ENCODE measurements at places on chromosomes 3 and 15. TPM values are rescaled to one million over a fixed set of nuclear protein-coding genes. Genes with fewer than 3 reads are reported as not detected.

The SNRPN gene
- total RNA-seq: 50.3 TPM

- no peak for DNase-seq
Observed at GRCh38 chr3:155442072-155442471, 148.6 kb upstream of the STRIT1 start.

- no peak for DNase-seq
Observed at GRCh38 chr15:58597943-58598828, 151.3 kb downstream of the ADAM10 start.

DNA sequence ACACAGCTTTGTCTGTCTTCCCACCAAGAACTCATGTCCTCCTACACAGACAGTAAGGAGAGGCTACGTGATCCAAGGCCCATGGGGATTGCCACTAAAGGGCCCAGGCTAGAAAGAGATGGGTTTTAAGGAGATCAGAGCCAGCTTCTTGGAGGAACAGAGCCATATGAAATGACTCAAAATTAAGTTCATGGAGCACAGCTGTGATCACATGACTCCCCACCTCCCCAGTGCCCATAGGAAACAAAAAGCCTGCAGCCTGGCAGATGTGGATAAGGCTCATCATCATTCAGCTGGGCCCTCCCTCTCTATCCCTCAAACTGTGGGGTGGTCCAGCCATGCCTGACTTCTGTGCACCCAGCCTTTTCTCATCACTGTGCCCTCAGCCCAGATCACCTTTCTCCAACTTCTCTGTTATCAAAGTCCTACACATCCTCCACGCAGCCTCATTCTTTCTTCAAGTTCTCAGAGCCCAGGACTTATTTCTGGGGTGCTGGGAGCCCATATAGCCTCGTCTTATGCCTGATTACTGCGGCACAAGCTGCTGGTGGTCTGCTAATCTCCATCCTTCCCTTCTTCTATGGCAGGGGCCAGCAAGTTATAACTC lies 137.6 kb downstream of the SMAD6 start:
- no peak for DNase-seq

- no peak for DNase-seq
Observed at GRCh38 chr3:129399895-129400357, 28.5 kb downstream of the EFCAB12 start.

GRCh38 chr3:127388427-127388826 lies 100.6 kb upstream of the PRR20G start:
- no peak for DNase-seq

- DNase-seq: no peak
Observed at GRCh38 chr3:111919370-111920065, 59.3 kb upstream of the ABHD10 start.

DNA sequence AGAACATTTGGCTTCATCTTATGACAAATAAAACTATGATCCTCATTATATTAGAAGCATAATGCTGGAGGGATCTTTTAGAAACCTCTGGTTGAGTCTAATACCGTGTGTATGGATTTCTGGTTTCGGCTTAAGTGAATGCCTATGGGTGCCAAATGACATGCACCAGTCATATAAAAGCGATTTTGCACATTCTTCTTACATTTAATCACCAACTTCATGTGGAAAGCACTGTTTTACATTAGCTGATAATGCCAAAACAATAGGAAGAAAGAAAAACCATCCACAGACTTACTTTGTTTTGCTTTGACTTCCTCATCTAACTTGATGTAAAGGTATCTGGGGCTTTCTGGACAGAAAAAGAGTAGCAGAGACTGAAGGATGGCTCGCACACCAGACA lies 20.9 kb downstream of the SLC2A2 start:
- DNase-seq: no peak

The SENP5 gene
- 42.4 TPM for total RNA-seq

- DNase-seq: no peak
Observed at GRCh38 chr15:58724466-58724865, 25.0 kb downstream of the ADAM10 start.

GRCh38 chr15:75673426-75674235 lies 25.9 kb downstream of the SNX33 start:
- peak; percentile 65 for DNase-seq

The WNT7A gene
- total RNA-seq: not detected

DNA sequence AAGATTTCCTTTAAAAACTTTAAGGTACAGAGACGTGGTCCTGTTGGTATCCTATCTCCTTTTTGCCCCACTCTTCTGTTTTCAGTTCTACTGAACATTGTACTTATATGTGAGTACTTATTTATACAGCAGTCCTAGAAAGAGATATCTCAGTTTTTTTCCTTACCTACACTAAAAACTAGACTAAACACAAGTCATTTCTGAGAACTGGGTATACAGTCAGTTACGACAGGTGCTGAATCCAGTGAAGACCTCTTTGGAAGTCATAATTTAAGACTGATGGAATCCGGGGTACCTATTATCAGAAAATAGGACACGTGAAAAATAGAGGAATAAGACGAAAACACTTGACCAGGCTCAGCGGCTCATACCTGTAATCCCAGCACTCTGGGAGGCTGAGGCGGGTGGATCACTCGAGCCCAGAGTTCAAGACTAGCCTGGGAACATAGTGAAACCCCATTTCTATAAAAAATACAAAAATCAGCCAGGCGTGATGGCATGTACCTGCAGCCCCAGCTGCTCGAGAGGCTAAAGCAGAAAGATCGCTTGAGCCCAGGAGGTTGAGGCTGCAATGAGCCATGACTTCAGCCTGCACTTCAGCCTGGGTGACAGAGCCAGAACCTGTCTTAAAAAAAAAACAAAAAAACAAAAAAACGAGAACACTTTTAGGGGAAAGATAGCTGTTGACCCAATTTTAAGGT lies 76.3 kb downstream of the KLHL25 start:
- no peak for DNase-seq

The C3orf85 gene
- total RNA-seq: 71.9 TPM

- DNase-seq: no peak
Observed at GRCh38 chr3:57544181-57545125, at the start of gene DNAH12. Gene DNAH12, minus strand, starts transcription at chr3:57544344. Its CDS starts 1,474 bp downstream, at chr3:57542870.

DNA sequence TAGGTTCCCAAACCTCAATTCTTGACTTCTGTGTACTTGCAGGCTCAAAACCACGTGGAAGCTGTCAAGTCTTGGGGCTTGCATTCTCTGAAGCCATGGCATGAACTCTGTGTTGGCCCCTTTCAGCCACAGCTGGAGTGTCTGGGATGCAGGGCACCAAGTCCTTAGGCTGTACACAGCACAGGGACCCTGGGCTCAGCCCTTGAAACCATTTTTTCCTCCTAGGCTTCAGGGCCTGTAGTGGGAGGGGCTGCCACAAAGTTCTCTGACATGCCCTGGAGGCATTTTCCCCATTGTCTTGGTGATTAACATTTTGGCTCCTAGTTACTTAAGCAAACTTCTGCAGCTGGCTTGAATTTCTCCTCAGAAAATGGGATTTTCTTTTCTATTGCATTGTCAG lies 135.4 kb downstream of the ATG7 start:
- no peak for DNase-seq

The CIAO2A gene
- total RNA-seq: 83.3 TPM

- no peak for DNase-seq
Observed at GRCh38 chr3:23294770-23295387, 91.8 kb downstream of the UBE2E2 start.

The PRTG gene
- total RNA-seq: not detected

The EDEM1 gene
- total RNA-seq: 50.1 TPM

- DNase-seq: no peak
Observed at GRCh38 chr3:191549357-191549756, 88.4 kb downstream of the PYDC2 start.

DNA sequence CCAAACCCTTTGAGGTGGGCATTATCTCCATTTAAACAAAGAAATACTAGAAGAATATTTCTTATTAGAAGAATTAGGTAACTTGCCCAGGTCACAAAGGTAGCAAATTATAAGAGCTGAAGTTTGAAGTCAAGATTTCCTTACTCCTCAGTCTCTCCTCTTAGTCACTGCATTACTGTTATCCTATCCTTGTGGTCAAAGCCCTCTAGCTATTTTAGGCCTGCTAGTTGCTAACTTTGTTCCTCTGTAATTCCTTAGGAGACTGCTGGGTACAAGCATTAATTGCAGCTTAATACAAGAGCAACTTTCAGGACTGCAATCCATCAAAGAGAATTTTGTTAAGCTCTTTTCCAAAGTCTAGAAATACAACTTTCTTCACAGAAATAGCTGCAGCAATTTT lies 528.2 kb downstream of the ZIC1 start:
- DNase-seq: no peak

The TRIM69 gene
- total RNA-seq: 11.7 TPM

The PLXND1 gene
- total RNA-seq: 40.5 TPM

The MKRN3 gene
- 1.2 TPM for total RNA-seq

The SRGAP3 gene
- total RNA-seq: 24.8 TPM

GRCh38 chr3:140834266-140835037 lies 107.2 kb upstream of the SLC25A36 start:
- no peak for DNase-seq

DNA sequence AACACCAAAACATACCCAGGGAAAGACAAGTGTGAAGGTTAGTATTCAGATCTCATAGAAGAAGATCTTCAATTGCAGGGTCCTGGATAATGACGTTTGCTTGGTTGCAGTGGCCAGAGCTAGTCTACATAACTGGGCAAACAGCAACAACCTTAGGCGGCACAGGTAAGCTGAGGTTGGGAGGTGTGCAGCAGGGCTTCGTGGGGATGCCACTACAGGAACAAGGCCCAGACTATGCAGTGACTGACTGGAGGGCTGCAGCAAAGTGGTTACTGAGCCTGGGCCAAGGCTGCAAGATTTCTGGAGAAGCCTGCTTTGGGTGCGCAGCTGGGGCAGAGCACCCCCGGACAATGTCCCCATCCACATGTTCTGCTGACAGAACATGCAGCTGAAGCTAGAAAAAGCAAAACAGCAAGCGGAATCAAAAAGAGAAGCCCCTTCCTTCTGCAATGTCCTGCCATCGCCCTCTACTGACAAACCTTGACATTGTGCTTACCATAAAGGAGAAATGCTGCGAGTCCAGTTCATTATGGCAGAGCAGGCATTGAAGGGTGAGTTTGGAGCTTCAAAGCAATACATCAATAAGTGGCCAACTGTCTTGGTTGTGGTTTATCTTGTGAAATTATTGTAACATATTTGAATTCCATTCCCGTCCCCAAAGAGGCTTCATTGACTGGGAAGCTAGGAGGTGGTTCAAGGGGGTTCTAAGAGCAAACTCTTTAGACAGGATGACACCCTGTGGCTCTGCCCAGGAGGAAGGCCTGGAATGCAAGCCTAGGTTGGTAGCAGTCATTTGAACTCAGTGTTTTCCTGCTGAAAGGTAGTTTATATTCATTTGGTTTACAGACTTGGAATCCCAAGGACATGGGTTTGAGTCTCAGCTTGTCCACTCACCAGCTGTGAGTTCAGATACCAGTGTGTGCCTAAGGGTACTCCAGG lies 217.0 kb downstream of the PDCD6IP start:
- DNase-seq: no peak

DNA sequence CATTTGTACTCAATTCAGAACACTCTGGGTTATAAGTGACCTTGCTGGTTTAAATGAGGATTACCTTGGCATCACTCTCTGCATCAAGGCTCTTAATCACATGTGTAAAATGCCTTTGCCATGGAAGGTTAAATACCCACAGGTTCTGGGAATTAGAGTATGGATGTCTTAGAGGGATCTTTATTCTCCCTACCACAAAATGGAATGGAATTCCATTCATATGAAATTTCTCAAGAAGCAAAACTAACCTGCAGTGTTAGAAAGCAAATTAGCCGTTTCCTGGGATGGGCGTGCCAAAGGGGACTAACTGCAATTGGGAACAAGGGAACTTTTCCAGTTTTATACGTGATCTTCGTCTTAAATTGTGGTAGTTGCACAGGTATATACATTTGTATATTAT lies 39.8 kb downstream of the TBL1XR1 start:
- no peak for DNase-seq

DNA sequence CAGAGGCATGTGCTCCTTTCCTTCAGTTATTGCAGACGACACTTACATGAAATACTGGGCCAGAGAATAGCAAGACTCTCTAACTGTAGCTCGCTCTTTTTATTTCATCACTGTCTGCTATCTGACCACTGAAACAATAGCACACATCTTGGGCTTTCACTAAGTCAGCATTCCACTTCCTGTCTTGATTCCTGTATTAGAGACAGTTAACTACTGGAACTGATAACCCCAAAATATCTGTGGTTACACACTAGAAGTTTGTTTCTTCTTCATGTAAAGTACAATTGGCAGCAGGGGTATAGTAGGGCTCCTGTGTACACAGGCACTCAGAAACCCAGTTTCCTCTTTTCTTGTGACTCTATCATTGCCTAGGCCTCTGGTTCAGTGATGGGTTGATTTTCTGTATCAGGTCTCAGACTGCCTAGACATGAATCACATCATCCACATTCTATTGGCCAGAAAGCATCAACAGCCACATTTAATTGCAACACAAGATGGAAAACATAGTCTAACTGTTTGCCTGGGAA lies 230.2 kb upstream of the CD96 start:
- DNase-seq: no peak

- DNase-seq: no peak
Observed at GRCh38 chr3:156273111-156273694, 152.8 kb downstream of the KCNAB1 start.

DNA sequence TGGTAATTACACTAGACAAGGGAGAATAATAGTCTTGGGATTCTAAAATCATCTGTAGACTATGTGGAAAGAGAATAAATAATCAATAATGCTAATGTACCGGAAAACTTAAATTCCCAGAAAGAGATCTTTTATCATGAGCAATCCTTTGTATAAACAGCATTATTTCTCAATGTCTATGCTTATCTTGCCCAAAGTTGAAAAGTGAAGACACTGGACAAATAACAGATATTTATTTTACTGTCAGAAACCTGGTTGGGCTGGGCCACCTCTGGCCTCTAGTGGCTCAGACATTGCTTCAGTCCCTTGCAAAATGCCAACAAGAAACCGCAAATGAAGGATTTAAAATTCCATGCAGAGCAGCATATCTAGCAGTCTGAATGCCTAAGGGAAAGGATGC lies 409.9 kb downstream of the FHIT start:
- no peak for DNase-seq

DNA sequence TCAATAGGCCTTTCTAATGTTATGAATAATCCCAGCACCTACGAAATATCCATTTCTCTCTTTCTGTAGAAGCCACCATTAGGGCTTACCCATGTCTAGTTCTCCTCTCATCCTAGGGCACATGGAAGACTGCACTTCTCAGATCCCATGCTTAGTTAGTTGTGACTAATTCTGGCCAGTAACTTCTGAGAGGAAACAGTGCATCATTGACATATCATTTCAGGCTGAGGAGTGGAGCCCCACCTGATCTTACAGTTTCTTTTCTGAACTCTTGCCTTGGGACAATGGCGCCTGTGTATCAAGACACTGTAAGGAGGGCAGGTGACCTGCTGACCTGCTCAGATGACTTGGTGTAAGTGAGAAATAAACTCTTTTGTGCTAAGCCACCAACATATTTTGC lies 39.4 kb upstream of the TBL1XR1 start:
- no peak for DNase-seq

GRCh38 chr15:72113347-72114031 lies 4.5 kb downstream of the MYO9A start:
- no peak for DNase-seq

DNA sequence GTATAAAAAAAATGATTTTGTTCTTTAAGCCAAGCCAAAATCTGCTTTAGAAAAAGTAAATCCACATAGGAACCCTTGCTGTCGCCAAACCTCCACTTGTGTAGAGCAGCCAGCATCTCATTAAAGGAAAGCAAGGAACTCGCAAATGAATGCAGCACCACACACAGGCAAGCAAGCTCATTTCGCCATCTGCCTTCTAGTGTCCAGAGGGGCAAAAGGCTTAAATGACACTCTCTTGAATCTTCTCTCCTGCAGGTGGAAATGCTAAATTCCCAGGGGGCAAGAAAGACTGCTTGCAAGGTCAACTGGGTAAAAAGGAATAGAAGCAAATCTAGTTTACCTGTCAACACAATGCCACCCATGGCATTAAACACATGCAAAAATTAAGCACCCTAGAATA lies 2.4 kb downstream of the MB21D2 start:
- DNase-seq: no peak

- peak; percentile 34 for DNase-seq
Observed at GRCh38 chr15:84804005-84804900, 12.9 kb upstream of the ALPK3 start.

All from Peyer's patch (tissue), 4 donors.